ENCODE measurements at places on chromosomes 5 and 9.

GRCh38 chr5:179382486-179382885 is 37.2 kb upstream of the ADAMTS2 start:
- DNase-seq = no peak

- DNase-seq = no peak
Observed at GRCh38 chr5:176748073-176748966, 62.0 kb upstream of the UNC5A start.

DNA sequence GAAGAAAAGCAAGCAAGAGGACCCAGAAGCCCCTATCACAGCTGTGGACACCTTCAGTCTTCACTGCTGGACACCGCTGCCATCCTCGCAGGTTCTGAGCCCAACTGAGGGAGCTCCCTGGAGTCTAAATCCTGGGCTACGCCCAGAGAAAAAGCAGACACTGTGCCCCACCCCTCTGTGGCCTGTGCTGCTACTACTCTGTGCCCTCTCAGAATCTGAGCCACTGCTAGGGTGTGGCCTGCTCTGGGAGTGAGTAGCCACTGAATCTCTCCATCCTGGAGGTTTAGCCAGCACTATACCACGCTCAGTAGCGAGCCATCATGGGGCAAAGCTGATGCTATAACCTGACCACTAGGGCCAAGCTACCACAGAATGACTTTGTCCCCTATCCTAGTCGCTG is 338.2 kb downstream of the NPR3 start:
- DNase-seq = no peak

- no peak for DNase-seq
Observed at GRCh38 chr5:42157215-42157614, 232.1 kb downstream of the FBXO4 start.

- no peak for DNase-seq
Observed at GRCh38 chr5:142420561-142421227, 95.9 kb upstream of the SPRY4 start.

DNA sequence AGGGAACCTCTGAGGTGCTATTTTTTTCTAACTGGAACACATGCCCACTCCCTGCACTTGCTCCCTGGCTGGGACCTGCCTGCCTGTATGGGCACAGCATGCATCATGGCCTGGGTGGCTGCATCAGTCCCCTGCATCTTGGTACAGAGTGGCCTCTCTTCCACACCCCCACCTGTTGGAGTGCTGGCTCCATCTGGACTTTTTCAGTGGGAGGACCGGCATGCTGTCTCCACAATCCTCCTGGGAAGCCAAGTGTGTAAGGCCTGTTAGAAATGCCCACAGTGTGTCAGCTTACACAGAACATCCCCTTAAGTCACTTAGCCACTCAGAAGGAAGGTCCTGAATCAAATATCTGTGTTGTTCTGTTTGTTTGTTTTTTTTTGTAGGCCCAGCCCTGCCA is 102.9 kb downstream of the MARCHF3 start:
- DNase-seq = no peak

DNA sequence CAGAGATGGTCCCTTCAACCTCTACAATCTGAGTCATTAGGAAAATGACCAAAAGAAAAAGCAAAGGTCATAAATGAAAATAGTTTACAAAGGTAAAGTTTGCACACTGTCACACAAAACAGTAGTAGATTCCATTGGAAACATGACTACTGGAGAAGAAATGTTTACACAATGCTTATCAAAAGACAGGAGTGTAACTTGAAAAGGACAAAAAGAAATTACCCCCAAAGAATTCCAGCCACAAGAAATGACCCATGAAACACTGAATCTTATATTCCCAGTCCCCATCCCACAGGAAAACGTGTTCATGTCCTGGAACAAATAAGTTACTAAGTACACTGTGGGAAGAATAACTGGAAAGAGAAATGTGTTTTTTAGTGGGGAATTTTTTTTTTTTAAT is 385.1 kb downstream of the SEMA5A start:
- DNase-seq = no peak

GRCh38 chr5:137342764-137343163 is 156.4 kb downstream of the SPOCK1 start:
- no peak for DNase-seq

GRCh38 chr5:56039985-56040384 is 45.2 kb upstream of the IL6ST start:
- DNase-seq = no peak

DNA sequence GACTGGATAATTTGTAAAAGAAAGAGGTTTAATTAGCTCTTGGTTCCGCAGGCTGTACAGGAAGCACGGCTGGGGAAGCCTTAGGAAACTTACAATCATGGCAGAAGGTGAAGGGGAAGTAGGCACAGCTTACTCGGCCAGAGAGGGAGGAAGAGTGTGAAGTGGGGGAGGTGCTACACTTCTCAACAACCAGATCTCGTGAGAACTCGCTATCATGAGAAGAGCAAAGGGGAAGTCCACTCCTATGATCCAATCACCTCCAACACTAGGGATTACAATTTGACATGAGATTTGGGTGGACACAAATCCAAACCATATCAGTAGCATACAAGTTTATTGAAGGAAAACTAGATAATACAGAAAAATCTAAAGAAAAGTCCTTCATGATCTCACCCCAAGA is 39.9 kb downstream of the NEURL1B start:
- no peak for DNase-seq

- no peak for DNase-seq
Observed at GRCh38 chr9:100290714-100291113, 62.0 kb downstream of the TEX10 start.

DNA sequence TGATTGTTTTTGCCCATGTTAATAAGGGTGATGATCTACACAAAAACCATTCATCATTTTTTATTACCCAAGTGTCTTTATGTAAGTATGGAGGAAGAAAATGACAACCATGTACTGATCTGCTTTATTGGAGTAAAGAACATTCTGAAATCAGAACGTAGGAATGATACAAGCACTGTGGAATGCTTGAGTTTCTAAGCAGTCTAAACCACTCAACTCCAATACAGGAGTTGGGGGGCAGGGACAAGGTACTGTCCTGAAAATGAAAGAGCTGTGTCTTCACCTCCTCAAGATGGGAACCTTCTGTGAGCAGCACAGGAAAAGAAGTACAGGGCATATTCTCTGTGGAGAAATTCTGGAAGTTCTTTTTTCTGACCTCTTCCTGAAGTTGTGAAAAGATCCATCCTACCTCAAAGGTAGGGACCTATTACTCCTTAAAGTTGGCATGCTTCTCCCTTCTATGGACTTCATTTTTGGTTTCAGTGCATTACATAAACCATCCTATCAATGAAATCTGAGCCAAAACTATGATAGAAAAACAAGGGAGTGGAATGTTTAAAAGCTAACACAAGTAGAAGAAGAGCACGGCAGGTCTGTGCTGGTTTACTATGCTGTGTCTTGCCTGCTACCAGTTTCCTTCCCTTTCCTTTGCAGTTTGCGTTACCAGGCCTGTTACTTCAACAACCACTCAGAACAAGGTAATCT is 202.6 kb downstream of the SEMA5A start:
- no peak for DNase-seq

All from esophagus squamous epithelium (tissue), 5 donors.